Activated T-helper 17 cell treated with anti-CD3 and anti-CD28 coated beads, Interleukin-2, amount 50 U/mL, for 72 hours (primary cell): ENCODE measurements at places on chromosomes 12 and 14.

DNA sequence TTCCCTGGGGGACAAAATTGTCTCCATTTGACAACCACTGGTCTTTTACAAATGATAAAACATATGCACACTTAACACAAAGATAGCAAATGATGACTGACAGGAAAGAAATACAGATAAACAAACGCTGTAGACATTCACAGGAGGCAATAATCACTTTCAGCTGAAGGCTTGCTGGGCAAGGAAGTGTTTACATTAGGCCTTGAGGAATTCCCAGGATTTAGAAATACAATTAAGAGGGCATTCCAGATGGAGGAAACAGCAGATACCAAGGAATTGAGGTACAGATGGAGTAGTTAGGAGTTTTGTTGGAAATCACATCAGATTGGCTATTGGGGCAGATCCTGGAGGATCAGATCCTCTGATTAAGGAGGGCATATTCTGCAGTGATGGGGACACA is 93.9 kb downstream of the DYRK2 start:
- no peak for ATAC-seq

- peak; percentile 89 for ATAC-seq
These were observed 27.9 kb downstream of the BORCS5 start for GRCh38 chr12:12384571-12385340.

- peak; percentile 21 for ATAC-seq
These were observed at the start of gene KCNJ8 for GRCh38 chr12:21774358-21775132. TSS of gene KCNJ8 (minus strand) at chr12:21774706. CDS start at chr12:21773616, 1,090 bp downstream.

DNA sequence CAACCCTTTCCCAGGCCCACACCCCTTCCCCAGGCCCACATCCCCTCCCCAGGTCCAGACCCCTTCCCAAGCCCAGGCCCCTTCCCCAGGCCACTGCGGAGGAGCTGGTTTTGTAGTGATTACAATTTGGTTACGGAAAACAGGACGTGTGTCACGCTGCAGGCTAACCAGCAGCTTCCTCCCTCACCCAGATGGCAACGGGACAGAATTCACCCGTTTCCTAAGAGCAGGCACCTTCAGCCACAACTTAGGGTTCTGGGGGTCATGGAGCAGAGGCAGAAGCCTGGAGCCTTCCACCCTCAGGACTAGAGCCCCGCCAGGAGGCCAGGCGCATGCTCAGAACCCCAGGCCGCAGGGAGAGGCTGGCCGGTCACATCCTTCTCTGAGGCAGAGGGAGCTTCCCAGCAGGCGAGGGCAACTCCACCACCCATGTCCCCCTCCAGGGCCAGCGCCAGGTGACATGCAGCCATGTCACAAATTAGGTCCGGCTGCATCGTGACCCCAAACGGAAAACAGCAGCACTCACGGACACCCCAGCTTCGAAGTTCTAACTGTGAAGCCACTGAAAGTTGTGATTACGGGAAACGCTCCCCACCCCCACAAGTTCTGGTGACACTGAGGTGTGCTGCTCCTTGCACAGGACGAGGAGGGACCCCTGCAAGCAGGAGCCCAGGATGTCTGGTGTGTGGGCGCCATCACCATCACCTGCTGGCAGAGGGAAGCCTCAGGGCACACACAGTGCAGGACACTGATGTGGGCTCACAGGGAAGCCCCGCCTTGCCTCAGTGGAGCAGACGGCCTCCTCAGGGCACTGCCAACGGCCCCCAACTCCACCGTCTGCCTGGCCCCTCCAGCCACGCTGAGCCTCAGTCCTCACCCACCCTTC is 7.7 kb downstream of the BRF1 start:
- ATAC-seq: peak; percentile 66

- peak; percentile 22 for ATAC-seq
These were observed 559 bp upstream of the CKAP4 start for GRCh38 chr12:106248312-106248845.

DNA sequence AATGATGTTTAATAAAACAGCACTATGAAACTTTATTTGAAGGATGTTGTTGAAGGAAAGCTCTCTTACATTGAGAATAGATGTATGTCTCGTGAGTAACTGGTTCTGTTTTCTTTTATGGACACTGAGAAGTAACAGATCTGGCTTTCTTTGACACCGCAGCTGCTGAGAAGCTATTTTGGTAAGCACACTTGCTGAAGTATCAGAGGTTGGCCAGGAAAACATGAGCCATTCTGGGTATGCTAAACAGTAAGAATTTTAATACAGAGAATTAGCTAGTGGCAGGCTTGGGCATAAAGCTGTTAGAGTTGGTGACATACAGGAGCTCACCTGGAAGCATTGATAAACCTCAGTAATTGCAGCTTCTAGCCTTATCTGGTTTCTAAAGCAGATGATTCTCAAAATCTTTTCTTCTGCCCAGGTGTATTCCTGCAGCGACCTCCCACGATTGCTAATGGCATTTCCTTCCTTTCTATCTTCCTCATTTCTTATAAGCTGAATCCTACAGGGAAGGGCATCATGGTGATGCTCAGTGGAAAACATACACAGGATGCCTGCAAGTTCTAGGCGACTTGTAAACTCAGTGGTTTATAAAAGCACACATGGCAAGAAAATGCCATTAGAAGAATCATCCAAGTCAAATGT is 291.6 kb upstream of the SLC16A7 start:
- ATAC-seq: no peak

DNA sequence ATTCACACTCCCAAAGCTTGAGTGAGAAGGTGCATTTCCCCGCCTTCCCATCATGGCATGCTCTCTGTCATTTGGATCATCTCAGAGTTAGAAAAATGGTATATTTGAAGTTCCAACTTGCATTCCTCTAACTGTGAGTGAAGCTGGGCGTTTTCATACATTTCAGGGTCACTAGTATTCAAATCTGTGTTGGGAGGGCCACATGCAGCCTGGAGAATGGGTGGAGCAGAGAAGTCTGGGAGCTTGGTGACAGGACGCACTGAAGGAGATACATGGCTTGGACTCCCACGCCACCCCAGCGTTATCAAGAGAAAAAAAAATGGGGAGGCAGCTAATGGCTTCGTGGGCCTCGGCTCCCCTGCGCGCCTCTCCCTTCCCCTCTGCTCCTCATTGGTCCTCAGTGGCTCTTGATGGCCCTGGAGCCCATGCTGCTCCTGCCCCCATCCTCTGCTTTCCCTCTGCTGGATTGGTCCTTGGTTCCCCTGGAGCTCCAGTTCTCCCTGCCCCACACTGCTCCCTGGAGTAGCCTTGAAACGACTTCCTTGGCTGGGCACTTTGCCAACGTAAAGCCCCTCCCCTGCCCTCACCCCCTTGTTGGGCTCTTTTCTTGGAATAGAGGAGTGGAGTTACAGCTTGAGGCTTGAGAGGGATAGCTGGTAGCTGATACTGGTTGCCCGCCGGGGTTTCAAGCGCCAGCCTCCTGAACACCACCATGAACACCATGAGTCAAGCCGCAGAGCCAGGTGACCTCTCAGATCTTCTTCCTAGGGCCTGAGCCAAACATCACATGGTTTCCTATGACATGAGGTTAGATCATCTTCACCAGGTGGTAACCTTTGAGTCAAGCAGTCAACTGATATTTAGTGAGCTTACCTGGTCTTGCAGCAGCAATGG is 139.6 kb downstream of the PRKCH start:
- peak; percentile 96 for ATAC-seq

DNA sequence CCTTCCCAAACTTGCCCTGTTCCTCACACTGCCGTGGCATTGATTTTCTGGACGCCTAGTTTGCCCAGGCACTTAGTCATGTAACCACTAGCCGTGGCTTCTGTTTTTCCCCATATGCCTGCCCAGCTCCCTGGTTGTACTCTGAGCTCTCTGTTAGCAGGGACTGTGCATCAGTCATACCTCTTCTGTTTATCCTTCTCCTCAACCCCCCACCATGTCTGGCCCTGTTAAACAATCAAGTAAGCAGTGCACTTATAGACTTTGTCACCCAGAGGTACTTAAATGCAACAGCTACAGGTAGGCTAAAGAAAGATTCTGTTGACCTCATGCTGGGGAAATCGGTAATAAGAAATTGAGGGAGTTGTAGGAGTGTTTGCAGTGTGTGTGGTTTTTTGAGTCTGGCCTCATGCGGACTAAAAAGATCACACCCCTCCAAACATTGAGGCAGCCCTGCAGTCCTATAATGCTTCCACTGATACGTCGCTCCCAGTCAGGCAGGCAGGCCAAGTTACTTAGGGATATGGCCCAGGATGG is 17.0 kb downstream of the UBE3B start:
- ATAC-seq: no peak

GRCh38 chr12:66620688-66621087 is 58.2 kb downstream of the GRIP1 start:
- ATAC-seq: no peak

GRCh38 chr12:2118061-2118460 is 65.3 kb downstream of the CACNA1C start:
- ATAC-seq: no peak

- no peak for ATAC-seq
These were observed 14.5 kb upstream of the KRT83 start for GRCh38 chr12:52335598-52336262.

GRCh38 chr12:131674373-131674772 is 36.5 kb upstream of the SFSWAP start:
- no peak for ATAC-seq

DNA sequence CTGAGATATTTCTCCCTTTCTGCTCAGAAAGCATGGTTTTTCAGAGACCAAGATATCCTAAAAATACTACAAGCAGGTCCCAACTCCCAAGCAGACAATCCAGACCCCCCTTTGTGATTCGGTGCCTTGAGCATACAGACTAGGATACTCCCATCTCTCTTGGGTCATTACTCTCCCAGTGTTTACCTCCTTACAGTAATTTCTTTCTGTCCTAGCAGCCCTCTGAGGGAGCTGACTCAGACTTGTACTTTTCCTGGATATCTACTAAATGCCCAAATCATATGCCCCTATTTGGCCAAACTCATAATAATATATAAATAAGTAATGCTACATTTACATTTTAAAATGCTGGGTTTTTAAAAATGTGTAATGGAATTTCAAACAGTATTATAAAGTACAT is 355.6 kb downstream of the LRIG3 start:
- no peak for ATAC-seq

- ATAC-seq: no peak
These were observed 15.8 kb upstream of the SLC16A7 start for GRCh38 chr12:59580050-59580449.

GRCh38 chr12:52494518-52494917 is 1.5 kb upstream of the KRT6A start:
- no peak for ATAC-seq

- ATAC-seq: no peak
These were observed 14.7 kb downstream of the KRT2 start for GRCh38 chr12:52637299-52637698.

DNA sequence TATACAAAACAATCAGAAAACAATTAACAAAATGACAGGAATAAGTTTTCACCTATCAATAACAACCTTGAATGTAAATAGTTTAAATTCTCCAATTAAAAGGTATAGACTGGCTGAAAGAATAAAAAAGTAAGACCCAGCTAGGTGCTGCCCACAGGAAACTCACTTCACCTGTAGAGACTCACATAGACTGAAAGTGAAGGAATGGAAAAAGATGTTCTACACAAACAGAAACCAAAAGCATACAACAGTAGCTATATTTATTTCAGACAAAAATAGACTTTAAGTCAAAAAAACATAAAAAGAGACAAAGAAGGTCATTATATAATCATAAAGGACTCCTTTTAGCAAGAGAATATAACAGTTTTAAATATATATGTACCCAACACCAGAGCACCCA is 152.4 kb upstream of the PWP1 start:
- no peak for ATAC-seq

GRCh38 chr14:100303179-100303578 is 3.1 kb downstream of the SLC25A29 start:
- no peak for ATAC-seq

DNA sequence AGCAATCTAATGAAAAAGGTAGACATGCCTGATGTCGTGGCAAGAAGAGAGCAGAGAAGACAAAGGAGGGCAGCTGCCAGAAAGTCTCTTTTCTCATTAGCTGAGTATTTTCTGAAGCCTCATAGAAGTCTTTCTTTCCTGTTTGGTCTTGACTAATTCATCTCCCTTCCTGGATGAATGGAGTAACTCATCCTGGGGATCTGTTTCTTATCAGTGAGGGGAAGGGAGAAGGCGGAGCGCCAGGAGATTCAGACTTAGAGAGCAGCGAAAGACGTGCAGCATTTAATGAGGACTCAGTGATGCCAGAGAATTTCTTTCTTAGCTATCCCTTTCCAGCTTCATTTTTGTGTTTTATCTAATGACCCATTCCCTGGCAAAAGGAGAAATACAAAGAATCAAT is 89.4 kb downstream of the SLC15A4 start:
- ATAC-seq: no peak

DNA sequence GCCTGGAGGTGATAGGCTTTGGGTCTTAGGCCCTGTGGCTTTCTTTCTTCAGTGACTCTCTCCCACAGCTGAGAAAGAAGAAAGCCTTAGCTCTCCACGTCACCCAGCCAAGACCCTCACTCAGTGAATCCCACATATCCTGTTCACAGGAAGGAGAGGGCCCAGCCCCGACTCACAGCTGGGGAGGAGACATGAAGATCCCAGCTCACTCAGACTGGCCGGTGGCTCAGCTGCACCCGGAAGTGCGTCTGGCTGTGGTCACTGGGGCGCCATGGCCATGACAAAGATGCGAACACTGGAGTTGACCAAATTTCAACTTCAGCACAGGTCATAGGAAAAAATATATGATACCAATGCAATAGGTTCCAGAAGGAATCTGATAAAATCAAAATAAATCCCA is 14.2 kb downstream of the DLK1 start:
- ATAC-seq: no peak

DNA sequence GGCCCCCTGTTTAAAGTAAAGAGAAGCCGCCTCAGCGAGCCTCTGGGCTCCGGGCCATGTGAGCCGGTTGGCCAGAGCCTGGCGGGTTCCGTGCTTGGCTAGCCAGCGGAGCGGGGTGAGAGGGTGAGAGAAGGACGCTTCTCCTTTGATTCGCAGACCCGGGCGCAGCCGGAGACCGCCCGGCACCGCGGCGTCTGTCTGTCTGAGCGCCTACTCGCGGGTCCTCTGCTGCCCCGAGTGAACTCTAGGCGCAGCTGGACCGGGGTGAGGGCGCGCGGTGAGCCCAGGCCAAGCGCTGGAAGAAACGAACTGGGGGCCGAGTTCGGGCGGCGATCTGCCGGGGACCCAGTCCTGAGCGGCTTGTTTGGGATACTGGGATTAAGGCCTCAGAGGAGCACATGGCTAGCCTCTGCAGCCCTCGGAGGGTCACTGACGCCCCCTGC is 41.4 kb upstream of the TBX5 start:
- ATAC-seq: no peak

GRCh38 chr12:67382241-67382871 is 113.2 kb downstream of the CAND1 start:
- ATAC-seq: no peak

GRCh38 chr14:73811164-73811503 is 40.5 kb upstream of the PTGR2 start:
- ATAC-seq: no peak

GRCh38 chr14:80358112-80358511 is 146.8 kb upstream of the DIO2 start:
- ATAC-seq: no peak

DNA sequence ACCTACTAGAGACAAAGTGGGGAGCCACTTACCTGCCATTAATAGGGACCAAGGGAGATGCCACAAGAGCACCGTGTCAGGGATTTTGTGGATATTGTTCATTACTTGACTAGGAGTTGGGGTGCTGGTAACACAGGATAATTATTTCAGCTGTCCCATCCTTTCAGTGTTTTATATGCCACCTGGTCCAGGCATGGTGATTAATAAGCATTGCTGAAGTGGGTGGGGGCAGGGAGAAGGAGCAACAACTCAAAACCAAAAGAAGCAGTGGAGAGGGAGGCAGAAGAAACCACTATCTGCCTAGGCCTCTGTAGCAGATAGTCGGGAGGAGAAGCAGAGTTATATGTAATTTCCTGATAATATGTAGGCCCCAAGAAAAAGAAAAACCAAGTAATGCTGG is 184.6 kb downstream of the NPAS3 start:
- no peak for ATAC-seq
